ENCODE measurements at places on chromosomes 2 and 18. TPM values are rescaled to one million over a fixed set of nuclear protein-coding genes. Genes with fewer than 3 reads are reported as not detected.

Gene TFPI
- 19.5 TPM for total RNA-seq

Gene ASB3
- 23.6 TPM for total RNA-seq

Gene SULT1C4
- 2.2 TPM for total RNA-seq

Gene STAT4
- total RNA-seq: 8.8 TPM

Gene ADAM23
- 10.7 TPM for total RNA-seq

Gene IL1A
- 27.4 TPM for total RNA-seq

Gene DSG3
- total RNA-seq: 1.3 TPM

Gene MATN3
- total RNA-seq: 1.2 TPM

Gene BIRC6
- total RNA-seq: 89.6 TPM

Gene SNTG2
- total RNA-seq: 5.0 TPM

Gene CRACDL
- 4.1 TPM for total RNA-seq

Gene MOCOS
- 3.9 TPM for total RNA-seq

- H3K27me3 ChIP-seq: no peaks in the 10 kb centered on the region
- H3K4me1 ChIP-seq: no peaks in the 10 kb centered on the region
- no peak overlapping the region for H3K4me3 ChIP-seq
- H3K36me3 ChIP-seq: no peaks in the 10 kb centered on the region
- DNase-seq: no peak
These were observed 5.9 kb downstream of the ASXL3 start for GRCh38 chr18:33583901-33584300.

DNA sequence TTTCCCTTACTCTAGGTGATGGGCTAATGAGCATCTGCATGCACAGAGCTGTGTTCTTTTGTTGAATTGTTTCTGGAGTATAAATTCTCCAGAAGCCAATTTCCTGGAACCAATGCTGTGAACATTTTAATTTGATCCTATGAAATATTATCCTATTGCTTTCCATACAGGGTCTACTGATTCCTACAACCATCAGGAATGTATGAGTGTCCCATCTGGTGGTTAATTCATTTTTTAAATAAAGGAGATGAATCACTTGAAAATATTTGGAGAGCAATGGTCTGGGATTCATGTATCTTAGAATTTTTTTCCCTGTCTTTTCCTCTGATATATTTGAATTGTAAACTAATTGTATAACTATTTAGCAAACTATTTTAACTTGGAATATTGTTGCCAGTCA is 14.0 kb downstream of the KIF5C start:
- H3K4me1 ChIP-seq: no peaks in the 10 kb centered on the region
- no peak overlapping the region for H3K27ac ChIP-seq
- DNase-seq: no peak
- no peaks in the 10 kb centered on the region for H3K27me3 ChIP-seq
- no peak overlapping the region for H3K4me3 ChIP-seq

GRCh38 chr2:160345071-160345764 is 145.1 kb upstream of the ITGB6 start:
- DNase-seq: no peak
- no peak overlapping the region for H3K4me3 ChIP-seq
- no peaks in the 10 kb centered on the region for H3K27me3 ChIP-seq
- no peaks in the 10 kb centered on the region for H3K36me3 ChIP-seq
- no peak overlapping the region for H3K27ac ChIP-seq

DNA sequence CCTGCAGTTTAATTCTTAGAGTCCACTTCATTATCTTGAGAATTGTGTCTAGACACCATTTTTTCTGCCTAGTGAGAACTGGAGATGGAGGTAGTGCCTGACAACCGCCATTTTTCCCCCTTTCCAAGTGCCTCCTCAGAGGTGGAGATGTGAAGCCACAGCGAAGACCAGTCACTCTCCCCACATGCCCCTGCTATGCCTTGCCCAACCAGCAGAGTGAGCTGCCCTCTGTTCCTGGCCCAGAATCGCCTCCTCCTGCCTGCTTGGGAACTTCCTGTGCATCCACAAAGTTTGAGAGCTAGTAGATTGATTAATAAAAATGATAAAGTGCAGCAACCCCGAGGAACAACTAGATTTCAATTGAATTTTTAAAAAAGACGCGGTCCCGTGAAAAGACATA is 123.3 kb downstream of the CLIP4 start:
- no peak overlapping the region for H3K4me3 ChIP-seq
- H3K27ac ChIP-seq: no peak overlapping the region
- H3K36me3 ChIP-seq: no peaks in the 10 kb centered on the region
- no peak for DNase-seq
- H3K4me1 ChIP-seq: no peaks in the 10 kb centered on the region

DNA sequence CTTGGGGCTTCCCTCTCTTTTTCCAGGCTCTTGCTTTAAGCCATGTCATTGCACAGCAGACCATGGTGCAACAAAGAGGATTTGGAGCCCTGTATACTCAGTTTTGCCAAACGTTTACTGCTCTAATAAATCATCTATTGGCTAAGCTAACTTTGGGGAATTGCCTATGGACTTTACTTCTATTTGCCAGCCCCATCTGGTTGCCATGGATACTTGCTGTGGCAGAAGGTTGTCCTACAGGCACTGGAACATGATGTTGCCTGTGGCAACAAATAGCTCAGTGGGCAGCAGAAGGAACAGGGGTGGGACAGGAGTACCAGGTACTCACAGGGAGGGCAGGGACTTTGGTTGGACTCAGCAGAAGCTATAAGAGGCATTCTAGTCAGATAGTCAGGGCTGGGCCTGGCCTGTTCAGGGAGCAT is 129.7 kb downstream of the CCDC85A start:
- H3K4me1 ChIP-seq: no peaks in the 10 kb centered on the region
- H3K27me3 ChIP-seq: no peaks in the 10 kb centered on the region
- DNase-seq: no peak

DNA sequence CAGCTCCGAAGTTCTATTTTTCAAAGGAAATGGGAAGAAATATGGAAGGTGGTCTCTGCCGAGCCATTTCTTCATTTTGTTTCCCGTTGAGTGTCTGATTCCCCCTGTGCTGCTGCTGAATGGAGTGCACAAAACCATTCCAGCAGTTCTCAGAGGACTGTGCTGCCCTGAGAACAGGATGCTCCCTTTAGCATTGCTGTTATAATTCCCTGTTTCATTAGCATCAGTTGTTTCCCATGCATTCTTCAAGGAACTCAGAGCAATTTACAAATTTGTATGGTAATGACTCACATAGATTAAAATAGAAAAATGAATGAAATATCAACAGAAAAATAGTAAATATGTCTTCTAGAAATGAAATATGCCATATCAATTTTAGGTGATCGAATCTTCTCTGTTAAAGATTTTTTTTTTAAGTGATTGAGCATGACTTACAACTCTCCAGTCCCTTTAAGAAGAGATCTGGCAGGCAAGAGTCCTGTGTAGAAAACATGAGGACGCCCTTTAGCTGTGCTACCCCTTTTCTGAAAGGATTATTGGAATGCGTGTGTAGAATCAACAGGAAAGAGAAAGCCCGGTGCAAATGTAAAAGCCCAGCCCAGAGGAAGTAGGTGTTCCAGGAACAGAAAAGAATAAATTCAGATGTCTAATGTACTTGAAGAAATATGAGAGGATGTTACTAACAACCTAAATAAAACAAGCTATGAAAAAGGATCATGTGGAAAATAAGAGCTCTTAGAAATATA is 118.5 kb downstream of the ATP9B start:
- H3K36me3 ChIP-seq: no peaks in the 10 kb centered on the region
- no peaks in the 10 kb centered on the region for H3K4me1 ChIP-seq
- H3K4me3 ChIP-seq: no peak overlapping the region
- no peak for DNase-seq
- no peaks in the 10 kb centered on the region for H3K27me3 ChIP-seq

DNA sequence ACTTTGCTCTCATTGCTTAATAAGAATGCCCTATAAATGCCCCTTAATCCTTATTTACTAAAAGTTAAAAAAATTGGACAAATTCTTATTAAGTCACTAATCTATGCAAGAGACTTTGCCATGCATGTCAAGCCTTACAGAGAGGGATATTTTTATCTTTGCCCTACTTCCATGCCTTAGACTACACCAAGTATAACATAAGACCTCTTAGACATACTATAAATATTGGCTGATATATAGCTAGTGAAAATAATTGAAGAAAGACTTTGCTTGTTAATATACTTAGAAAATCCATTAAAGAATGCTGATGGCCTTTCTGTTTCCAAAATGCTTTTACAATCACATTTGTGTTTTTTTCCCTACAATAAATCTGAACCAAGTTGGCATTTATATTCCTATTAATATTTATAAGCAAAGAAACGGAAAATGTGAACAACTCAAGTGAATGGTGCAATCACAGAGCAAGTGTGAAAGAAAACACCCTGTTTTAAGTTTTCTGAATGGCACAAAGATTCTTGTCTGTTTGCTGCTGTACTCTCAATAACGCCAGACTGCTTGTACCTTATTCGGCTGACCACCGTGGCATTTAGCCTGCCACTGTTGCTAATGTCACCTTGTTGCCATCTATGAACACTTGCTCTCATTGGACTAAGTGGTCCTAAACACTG is 105.0 kb downstream of the MC4R start:
- DNase-seq: no peak
- H3K36me3 ChIP-seq: no peaks in the 10 kb centered on the region
- H3K27me3 ChIP-seq: no peaks in the 10 kb centered on the region
- no peaks in the 10 kb centered on the region for H3K4me1 ChIP-seq

DNA sequence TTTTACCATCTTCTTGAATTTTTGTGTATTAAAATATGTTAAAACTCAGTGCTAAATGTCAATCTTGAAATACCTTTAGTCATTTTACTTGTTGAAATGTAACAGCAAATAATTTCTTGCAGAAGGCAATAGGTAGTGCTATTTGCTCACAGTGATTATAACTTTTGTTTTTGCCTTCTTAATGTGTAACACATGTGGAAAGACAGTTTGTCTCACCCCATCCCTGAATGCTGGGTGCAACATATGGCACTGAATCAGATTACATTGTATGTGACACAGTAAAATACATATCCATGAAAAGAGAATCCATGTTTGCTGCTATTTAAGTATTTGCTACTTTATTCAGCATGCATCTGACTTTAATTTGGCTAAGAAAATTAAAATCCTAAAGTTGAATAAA is 35.3 kb downstream of the FRZB start:
- no peak overlapping the region for H3K4me3 ChIP-seq
- H3K27me3 ChIP-seq: no peaks in the 10 kb centered on the region
- DNase-seq: no peak
- H3K36me3 ChIP-seq: no peaks in the 10 kb centered on the region
- no peak overlapping the region for H3K27ac ChIP-seq
- no peaks in the 10 kb centered on the region for H3K4me1 ChIP-seq

DNA sequence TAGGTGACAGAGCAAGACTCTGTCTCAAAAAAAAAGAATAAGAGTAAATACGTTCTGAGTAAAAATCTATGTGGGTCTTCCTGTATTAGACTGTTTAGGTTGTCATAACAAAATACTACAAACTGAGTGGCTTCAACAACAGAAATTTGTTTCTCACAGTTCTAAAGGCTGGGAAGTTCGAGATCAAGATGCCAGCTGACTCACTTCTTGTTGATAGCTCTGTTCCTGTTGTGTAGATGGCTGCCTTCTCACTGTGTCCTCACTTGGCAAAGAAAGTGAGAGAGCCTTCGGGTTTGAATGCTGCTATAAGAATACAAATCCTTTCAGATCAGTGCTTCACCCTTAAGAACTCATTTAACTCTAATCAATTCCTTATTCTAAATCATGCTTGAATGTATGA is 430.0 kb upstream of the VWC2L start:
- no peaks in the 10 kb centered on the region for H3K4me1 ChIP-seq
- H3K27me3 ChIP-seq: no peaks in the 10 kb centered on the region
- no peak overlapping the region for H3K4me3 ChIP-seq
- H3K36me3 ChIP-seq: no peaks in the 10 kb centered on the region
- DNase-seq: no peak
- no peak overlapping the region for H3K27ac ChIP-seq

- H3K4me1 ChIP-seq: no peaks in the 10 kb centered on the region
- no peak overlapping the region for H3K4me3 ChIP-seq
- DNase-seq: no peak
- no peaks in the 10 kb centered on the region for H3K36me3 ChIP-seq
- H3K27me3 ChIP-seq: no peaks in the 10 kb centered on the region
These were observed 46.2 kb upstream of the CCDC141 start for GRCh38 chr2:179096090-179096489.

GRCh38 chr2:239307221-239307569 is 93.6 kb downstream of the HDAC4 start:
- no peak for DNase-seq
- peaks cover 25% of the 10 kb centered on the region for H3K4me1 ChIP-seq
- H3K36me3 ChIP-seq: no peaks in the 10 kb centered on the region
- no peak overlapping the region for H3K27ac ChIP-seq

DNA sequence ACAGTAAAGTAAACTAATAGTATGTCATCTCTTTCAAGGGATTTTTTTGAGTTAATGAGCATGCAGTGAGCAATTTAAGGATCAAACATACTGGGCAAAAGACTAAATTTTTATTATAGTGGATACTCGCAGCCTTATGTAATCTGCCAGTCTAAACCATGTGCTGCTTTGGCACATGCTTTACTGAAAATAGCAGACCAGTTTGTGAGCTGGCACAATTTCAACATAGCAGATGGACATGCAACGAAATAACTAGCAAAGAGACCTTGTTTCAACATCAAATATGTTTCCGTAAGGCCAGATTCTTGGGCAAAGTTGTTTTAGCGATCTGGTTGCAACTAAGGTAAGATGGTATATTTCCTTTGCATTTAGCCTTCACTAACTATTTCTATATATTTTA is 807.3 kb downstream of the NR4A2 start:
- H3K27ac ChIP-seq: no peak overlapping the region
- no peak for DNase-seq
- no peaks in the 10 kb centered on the region for H3K27me3 ChIP-seq
- no peaks in the 10 kb centered on the region for H3K4me1 ChIP-seq
- H3K36me3 ChIP-seq: no peaks in the 10 kb centered on the region

DNA sequence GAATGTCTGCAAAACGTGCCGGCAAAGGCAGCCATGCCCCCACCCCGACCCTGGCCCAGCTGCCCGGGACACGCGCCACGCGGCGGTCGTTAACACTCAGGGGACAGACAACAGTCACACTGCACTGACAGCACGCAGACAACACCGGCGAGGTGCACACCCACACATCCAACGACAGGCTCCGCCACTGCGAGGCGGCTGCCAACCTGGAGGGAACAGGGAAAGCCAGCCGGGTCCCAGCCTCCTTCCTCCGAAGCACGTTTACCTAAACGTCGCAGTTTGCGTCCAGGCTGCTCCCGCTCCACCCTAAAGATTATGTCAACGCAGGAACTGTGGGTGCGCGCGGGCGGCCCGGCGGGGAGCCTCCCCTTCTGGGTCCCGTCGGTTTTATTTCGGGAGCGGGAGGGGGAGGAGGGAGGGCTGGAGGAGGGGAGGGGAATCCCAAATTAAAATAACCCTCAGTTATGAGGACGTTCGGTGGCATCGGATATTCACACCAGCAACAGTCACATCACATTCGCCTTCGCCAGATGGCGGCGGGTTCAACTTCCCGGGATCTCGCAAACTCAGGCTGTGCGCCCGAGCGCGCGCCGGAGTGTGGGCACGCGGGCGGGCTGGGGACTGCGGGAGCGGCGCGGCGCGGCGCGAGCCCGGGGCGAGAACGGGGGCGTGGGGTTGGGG is 644 bp downstream of the PTGR3 start:
- no peaks in the 10 kb centered on the region for H3K36me3 ChIP-seq
- H3K27me3 ChIP-seq: no peaks in the 10 kb centered on the region
- peaks cover 2% of the 10 kb centered on the region for H3K4me1 ChIP-seq
- peak overlapping the region; percentile 92 for H3K4me3 ChIP-seq
